Activated CD8-positive, alpha-beta T cell treated with anti-CD3 and anti-CD28 coated beads, Interleukin-2, amount 10 ng/mL, durations not matched to agents 7 days and 5 days (primary cell): ENCODE measurements at places on chromosomes 7 and 10.

- DNase-seq, result no peak
Measured at GRCh38 chr10:75708060-75708459, 276.6 kb downstream of the LRMDA start.

DNA sequence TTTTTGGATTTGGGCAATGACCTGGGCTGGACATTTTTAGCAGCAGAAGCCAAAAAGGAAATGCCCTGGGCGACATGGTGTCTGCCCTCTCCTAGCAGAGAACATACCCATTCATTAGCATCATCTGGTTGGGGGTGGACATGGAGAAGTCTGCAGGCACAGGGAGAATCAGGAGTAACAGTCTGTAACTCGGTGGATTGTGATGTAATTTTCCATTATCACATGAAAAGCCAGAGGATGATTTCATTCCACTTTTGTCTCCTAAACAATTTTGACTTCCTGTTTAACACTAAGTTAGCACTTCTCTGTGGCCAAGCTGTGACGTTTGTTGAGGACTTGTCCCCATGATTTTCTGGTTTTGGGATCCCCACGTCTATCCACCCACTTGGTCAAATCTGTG is 153.8 kb upstream of the HABP2 start:
- no peak for DNase-seq

- no peak for DNase-seq
Measured at GRCh38 chr7:3914051-3914775, 613.2 kb downstream of the SDK1 start.

GRCh38 chr10:21943633-21944265 is 59.8 kb downstream of the DNAJC1 start:
- no peak for DNase-seq

DNA sequence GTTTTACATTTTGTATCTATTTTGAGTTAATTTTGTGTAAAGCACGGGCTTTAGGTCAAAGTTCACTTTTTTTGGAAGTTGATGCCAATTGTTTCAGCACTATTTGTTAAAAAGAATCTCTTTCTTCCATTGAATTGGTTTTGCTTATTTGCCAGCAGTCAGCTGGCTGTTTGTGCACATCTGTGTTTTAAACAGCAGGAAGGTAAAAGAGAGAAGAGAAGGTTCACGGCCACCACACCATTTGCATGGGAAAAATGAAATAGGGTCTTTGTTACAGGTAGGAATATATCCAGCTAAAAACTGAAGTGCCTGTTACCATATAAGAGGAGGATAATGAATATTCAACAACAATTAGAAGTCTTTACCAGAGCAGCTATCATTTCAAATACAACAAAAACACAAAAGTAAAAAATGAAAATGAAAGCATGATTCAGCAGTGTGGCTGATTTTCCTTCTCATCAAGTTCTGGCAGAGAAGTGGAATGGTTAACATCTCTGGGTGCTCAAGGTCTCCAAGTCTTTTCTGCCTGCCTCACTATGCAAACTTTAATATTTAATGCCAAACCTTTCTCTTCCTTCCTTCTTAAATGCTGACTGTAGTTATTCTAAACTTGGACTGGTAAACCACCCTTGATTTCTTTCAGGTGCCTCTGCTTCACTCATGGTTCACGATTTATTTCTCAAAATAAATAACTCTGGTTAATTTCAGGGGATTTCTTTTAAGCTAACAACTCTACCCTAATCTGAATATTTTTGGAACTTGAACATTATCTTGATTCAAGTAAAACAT is 841.5 kb downstream of the GRM8 start:
- DNase-seq, result no peak
